ENCODE measurements at places on chromosomes 12 and 14.

DNA sequence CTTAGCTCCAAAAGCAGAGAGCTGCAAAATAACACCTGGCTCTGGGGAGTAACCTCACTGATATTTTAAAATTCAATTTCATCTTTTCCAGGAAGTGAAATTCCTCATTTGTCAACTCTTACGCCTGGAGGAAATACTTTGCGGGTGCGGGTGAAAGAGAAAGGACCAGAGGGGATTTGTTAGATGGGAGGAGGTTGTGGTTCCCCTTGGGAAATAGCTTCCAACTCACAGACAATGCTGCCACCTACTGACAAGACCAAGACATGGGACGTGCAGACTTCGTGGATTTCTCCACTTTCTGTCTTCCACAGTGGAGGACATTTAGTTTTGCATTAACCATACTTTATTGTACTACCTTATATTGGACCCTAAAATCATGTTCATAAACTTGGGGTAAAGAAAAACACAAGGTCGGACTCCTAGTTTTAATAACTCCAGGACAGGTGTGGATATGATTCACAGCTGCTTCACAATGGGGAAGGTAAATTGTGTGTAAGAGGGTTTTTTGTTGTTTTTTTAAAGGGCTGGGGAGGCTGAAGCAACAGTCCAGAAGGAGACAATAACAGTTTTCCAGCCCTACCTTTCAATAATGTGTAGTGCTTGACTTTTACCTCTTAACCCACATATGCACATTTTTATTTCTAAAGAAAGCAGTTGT is 10.8 kb downstream of the FBXL14 start:
- peak; percentile 71 for DNase-seq

DNA sequence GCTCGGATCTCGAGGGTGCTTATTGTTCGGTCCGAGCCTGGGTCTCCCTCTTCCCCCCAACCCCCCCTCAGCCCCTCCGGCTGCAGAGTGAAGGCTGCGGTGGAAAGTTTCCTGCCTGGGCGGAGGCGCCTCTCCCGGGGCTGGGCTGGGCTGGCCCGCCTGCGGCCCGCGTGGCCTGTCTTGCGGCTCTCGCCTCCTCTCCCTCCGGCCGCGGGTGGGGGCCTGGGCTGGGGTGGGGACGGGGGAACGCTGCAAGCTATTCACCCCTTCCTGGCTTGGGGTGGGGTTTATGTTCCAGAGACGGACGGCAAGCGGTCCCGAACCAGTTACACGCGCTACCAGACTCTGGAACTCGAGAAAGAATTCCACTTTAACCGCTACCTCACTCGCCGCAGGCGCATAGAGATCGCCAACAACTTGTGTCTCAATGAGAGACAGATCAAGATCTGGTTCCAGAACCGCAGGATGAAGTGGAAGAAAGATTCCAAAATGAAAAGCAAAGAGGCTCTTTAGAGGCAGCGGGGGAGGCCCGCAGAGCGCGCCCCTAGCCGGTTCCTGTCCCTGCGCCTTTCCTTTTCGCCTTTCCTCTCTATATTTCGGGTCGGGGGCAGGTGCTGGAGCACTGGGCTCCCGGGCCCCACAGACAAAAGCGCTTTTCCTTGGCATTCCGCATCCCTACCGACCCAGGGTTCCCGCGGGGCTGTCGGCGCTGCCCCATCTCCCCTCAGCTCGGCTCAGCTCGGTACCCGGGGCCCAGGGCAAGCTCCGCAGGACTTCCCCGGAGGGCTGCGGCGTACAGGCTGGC is 1.3 kb downstream of the HOXC5 start:
- DNase-seq = no peak

DNA sequence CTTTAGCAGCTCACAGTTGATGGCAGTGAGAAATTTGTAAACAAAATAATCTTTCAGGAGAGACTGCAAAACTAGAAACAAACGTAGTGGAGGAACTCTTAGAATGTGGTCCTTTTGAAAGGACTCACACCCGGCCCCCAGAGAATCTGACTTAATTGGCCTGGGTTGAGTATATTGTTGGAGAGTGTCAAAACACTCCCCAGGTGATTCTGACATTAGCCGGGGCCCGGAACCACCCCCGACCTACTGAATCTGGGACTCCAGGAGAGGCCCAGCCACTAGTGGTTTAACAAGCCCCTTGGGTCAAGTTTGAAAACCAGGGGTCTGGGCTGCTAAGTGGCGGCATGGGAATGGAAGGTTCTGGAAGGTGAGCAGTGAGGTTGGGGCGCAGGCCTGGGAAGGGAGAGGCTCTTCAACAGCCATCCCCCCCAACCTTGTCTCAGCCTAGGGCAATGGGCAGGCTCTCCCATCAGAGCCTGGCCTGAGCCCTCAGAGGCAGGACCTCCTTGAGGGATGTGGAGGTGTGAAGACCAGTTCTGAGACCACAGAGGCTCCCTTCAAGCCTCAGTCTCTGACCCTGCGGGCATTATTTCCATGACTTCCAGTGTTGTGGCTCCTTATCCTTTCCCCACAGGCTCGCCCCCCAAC is 1.1 kb upstream of the ELK3 start:
- no peak for DNase-seq

DNA sequence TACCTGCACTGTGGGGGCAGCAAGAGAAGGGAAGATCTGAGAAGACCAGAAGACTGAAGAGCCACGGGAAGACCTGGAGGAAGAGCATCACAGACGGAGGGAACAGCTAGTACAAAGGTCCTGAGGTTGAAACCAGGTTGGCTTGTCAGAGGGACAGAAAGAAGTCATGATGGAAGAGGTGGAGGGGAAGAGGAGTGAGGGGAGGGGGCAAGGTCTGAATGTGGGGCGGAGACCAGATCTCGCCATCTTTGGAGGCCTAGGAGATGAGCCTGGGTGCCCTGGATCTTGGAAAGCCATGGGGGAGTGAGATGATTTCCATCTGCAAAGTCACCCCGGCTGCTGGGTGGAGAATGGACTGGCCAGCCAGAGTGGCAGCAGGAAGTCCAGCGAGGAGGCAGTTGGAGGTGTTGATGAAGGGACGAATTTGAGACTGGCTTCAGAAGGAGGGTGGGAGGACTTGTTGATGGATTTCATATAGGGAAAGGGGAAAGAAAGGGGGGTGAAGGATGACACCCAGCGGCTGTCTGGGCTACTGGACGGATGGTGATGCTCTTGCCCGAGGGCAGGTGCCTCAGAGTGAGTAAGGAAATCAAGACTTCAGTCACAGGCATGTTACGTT is 14.6 kb upstream of the UBC start:
- no peak for DNase-seq

- DNase-seq = no peak
These were observed 16.2 kb upstream of the LPCAT3 start for GRCh38 chr12:7034464-7034863.

- no peak for DNase-seq
These were observed 75.3 kb downstream of the RCOR1 start for GRCh38 chr14:102667703-102668102.

DNA sequence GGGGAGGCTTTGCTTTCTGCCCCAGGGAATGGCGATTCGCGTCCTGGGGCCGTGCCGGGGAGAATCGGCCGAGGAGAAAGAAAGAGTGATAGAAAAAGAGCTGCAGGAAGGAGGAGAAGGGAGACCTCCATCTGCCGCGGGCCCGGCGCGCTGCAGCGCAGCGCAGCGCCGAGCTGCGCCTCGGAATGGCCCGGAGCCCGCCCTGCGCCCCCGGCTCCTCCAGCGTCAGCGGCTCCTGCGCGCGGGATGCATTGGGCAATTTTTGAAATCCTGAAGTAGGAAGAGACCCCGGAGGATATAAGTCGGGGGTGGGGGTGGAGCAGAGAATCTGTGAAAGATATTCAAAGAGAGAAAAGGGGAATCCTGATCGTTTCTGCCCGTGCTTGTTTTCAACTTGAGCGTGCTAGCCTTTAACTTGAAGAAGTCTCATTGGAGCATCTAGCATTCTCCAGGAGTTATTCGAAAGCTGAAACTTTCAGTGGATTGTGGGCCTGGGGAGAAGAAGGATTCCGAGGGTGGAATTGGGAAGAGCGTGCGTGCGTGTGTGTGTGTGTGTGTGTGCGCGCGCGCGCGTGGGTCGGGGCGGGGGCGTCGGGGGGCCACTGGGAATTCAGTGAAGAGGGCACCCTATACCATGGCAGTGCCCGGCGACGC is 441 bp downstream of the PDE3A start:
- DNase-seq = peak; percentile 35

DNA sequence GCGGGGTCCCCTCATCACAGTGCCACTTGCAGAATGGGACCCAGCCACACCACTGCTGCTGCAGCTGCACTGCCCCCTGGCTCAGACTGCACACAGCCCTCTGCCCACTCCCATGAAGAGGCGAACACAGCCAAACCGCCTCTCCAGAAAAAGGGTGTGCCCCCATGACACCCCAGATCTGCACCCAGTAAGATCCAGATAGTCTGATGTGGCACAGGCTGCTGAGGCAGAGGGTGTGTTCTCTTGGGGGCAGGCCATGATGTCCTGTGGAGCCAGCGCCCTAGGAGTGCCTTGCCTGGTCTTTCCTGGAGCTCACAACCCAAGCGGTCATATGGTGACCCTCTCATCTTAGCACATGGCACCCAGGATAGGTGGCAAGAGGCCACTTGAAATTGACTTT is 44.4 kb downstream of the SLC8B1 start:
- no peak for DNase-seq

GRCh38 chr14:105531088-105531893 is 4.9 kb downstream of the TMEM121 start:
- no peak for DNase-seq

DNA sequence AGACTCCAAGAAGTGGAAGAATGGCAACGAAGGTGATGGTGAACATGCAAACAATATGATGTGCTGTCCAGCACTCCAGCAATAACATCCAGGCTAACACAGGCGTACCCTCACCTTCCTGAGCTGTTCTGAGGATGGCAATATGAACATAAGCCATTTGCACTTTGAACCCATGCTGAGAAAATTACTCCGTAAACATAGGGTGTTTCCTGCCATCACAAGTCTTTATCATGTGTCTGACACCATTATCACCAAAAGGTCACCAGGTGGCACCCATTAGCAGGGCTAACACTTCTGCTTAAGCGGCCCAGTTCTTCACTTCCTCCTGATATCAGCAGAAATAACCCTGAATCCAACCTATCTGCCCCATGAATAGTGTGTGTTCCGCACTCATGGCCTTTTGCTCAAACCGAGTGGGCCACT is 482.8 kb downstream of the MED13L start:
- DNase-seq = no peak

- DNase-seq = no peak
These were observed 89.9 kb downstream of the SLC24A4 start for GRCh38 chr14:92412912-92413311.

- DNase-seq = no peak
These were observed 436.9 kb downstream of the RGS6 start for GRCh38 chr14:72369106-72369505.

- no peak for DNase-seq
These were observed 188.0 kb downstream of the EXOC5 start for GRCh38 chr14:57080691-57081090.

DNA sequence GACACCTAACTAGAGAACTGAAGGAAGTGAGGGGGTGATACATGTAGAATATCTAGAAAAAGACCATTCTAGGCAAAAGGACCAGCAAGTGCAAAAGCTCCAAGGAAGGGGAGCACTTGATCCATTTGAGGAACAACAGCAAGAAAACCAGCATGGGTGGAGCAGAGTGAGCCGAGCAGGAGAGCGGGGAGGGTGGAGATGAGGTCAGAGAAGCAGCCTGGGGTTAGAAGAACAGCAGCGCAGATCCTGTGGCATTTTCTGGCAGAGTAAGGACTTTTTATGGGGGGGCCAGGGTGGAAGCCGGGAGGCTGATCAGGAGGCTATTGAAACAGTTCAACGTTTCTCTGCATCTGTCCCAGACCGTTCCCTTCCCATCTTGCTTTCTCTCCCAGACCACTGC is 24.5 kb upstream of the TMCC3 start:
- DNase-seq = no peak

- DNase-seq = no peak
These were observed 1142.1 kb downstream of the FLRT2 start for GRCh38 chr14:86672080-86672479.

DNA sequence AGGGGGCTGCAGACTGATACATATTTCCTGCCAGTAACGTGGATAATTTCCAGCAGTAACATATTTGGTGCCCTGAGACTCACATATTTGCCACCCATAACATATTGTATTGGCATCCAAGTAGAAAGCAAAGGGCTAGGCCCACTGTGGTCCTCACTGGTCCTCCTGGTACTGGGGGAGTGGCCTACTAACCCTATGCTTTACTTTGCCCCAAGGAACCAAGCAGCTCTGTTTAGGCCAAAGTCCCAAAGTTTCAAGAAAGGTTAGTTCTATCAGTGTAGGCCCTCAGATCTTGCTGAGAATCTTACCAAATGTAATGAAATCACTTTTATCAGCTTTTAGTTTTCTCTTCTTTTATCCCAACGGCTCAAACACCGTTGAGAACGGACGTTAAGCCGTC is 35.4 kb upstream of the NAP1L1 start:
- DNase-seq = no peak

DNA sequence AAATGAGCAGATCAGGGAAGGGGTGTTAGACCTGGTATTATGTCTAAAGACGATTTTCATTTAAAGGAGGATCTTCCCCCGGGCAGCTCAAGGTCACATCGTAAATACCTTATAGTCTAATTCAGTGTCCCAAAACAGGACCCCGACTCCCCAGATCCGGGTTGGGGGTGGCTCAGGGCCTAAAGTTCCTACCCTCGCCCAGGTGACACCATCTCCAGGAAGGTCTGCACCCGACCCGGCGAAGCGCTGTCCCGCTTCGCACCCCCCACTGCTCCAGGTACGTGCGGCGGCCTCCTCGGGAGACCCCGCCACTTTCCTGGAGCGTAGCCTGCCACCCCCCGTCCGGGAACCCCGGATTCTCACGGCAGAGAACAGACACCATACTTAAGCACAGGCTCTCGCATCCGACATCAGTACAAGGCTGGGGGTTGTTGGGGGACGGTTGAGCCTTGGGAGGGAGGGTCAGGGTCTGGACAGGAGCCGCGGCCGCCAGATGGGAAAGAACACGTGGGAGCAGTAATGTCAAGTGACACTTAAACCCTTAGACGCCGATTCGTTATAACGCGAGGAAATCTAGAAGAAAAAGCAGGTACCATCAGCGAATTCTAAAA is 556 bp downstream of the TIMM9 start:
- DNase-seq = peak; percentile 55

DNA sequence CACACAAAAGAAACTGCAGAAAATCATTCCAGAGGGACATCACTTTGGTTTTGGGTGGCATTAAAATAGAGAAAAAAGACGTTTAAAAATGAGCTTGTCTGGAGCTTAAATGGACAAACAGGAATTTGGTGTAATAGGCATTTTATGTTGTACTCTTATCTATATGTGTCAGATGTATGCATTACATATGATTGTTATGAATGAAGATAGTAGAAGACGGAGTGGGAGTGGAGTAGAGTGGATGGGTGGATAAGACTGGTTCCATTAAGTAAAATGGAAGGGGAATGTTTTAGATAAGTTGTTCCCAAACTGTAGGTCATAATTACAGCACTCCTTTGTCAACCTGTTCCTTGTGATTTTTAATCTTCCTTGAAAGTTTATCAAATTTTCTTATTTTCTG is 1.9 kb downstream of the CCDC91 start:
- DNase-seq = no peak

- peak; percentile 41 for DNase-seq
These were observed 824 bp downstream of the CCDC177 start for GRCh38 chr14:69573831-69574262.
